ENCODE measurements at places on chromosomes 12 and 14. TPM values are rescaled to one million over a fixed set of nuclear protein-coding genes. Genes with fewer than 3 reads are reported as not detected.

DNA sequence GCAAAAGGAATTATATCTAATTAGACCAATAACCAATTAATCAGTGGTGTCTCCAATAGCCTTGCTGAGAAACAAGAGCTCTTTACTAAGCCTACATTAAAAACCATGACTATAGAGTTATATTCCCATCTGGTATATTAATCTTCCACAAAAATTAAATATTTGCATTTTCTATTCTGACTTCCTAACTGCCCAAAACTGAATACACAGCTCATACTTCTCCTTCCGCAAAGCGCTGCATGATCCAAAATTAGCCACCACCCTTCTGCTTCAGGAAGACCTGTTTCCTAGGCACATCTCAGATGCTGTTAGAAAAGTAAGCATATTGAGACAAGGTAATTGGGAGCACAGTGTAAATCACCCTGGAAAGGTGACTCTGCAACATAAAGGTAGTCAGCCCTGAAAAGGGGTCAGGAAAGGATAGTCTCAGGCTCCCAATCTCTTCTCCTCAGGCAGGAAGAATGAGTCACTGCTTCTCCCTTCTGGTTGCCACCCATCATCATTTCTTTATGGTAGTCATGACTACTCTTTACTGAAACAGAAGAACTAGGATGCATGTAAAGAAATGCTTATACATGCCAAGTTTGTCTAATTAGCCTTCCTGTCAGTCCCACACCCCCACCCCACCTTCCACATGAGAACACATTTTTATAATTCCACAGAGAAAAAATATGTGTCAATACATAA is 54.3 kb downstream of the PLCZ1 start:
- no peak for DNase-seq

GCH1 gene
- 3.3 TPM for total RNA-seq

DNA sequence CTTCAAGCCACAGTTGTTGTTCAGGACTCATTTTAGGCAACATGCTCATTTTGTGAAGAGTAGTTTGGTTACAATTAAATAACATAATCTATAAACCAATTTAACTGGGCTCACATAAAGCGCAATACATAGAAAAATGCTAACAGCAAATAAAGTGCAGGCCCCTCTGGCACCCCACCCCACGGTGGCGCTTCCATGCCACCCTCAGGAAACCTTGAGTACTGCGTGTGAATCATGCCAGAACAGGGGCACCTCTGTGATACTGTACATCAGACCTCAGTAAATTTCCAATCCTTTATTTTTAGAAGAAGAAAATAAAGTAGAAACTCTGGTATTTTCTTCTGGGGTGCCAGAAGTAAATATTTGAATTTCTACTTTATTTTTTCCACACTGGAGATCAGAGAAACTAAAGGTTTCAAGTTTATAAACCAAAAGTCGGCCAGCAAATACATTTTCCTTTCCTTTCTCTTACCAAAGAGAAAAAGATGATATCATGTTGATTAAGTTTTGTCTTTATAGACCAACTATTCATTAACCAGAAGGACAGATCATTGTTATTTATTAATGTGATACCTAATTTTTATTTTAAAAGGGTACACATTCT is 316.8 kb downstream of the PAWR start:
- DNase-seq: no peak

DNA sequence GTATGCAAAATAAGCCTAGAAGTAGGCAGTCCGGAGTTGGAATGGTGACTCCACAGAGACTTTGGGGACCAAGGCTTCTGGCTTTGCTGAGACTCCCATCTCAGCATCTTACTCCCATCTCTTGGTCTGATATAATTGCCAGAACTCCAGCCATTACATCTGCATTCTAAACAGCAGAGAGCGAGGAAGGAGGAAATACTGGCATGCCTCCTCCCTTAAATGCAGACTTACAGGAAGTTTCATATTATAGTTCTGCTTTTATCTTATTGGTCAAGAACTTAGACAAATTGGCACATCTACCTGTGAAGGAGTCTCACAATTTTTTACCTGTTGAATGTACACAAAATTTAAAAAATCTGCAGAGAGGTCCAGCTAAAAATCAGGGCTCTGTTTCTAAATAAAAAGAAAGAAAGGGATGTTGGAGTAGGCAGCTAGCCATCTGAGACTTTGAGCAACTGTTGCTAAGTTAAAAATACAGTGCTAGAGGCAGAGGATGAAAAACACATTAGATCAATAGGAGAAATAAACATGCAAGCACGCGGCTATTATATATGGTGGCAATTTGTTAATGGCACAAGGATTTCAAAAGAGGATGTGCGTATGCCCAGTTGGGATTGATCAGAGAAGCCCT is 209.9 kb upstream of the HMGA2 start:
- DNase-seq: no peak

DNA sequence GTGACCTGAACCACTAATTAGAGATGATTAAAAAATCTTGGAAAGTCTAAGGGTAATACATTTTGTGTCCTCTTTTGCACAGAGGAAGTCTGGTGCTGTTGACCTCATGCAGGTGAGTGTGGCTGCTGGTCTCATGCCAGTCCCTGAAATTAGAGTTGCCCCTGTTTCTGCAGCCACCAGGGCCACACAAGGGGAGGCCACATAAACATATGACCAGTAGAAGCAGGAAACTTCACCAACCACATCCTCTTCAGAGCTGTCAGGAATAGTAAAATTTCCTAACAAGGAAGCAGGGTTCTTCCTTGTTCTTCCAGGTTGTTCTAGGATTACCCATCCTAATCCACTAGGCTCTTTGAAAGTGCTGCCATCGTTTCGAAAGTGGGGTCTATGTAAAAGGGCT is 28.3 kb downstream of the PSMA6 start:
- DNase-seq: no peak
